ENCODE measurements at places on chromosomes 1 and 21.

GRCh38 chr1:119266858-119267257, 101.7 kb upstream of the HAO2 start:
- no peak for DNase-seq

- DNase-seq, result no peak
Observed at GRCh38 chr21:44820851-44821250, 3.0 kb upstream of the SUMO3 start.

GRCh38 chr1:35044431-35044830, 12.7 kb upstream of the ZMYM6 start:
- no peak for DNase-seq

DNA sequence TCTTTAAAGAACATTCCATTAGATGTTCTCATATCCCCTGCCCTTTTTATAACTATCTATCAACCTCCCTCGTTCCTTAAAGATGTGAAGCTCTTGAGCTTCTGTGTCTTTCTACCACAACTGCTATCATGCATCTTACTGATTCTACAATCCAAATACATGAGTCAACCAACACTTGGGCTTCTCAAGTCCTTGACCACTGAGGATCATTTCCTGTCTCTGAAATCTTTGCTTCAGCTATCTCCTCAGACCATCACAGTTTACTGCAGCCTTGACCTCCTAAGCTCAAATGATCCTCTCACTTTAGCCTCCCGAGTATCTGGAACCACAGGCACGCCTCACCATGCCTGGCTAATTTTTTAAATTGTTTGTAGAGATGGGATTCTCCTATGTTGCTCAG, 75.2 kb downstream of the FMO4 start:
- no peak for DNase-seq

GRCh38 chr21:32207406-32207716, 71.5 kb downstream of the MIS18A start:
- no peak for DNase-seq

DNA sequence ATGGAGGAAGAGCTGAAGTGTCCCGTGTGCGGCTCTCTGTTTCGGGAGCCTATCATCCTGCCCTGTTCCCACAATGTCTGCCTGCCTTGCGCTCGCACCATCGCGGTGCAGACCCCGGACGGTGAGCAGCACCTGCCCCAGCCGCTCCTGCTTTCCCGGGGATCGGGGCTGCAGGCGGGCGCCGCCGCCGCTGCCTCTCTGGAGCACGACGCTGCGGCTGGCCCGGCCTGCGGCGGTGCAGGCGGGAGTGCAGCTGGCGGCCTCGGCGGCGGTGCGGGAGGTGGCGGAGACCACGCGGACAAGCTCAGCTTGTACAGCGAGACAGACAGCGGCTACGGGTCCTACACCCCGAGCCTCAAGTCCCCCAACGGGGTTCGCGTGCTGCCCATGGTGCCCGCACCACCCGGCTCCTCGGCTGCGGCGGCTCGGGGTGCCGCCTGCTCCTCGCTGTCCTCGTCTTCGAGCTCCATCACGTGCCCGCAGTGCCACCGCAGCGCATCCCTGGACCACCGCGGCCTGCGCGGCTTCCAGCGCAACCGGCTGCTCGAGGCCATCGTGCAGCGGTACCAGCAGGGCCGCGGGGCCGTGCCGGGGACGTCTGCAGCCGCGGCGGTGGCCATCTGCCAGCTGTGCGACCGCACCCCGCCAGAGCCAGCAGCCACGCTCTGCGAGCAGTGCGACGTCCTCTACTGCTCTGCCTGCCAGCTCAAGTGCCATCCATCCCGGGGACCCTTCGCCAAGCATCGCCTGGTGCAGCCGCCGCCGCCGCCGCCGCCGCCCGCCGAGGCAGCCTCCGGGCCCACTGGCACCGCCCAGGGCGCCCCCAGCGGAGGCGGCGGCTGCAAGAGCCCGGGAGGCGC, 1.3 kb downstream of the TRIM67 start:
- no peak for DNase-seq

- DNase-seq, result no peak
Observed at GRCh38 chr1:167202049-167202448, 18.6 kb upstream of the POU2F1 start.

GRCh38 chr1:14240265-14240664, 358.2 kb upstream of the KAZN start:
- no peak for DNase-seq

DNA sequence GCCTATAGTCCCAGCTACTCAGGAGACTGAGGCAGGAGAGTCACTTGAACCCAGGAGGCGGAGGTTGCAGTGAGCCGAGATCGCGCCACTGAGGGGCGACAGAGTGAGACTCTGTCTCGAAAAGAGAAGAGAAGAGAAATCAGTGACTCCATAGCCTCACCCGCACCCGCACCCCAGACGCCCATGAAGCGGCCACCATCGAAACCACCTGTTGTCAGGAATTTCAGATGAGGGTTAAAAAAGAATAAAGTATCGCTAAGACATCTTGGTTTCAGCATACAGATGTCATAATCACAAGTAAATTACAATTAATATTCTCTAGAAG, 47.4 kb downstream of the NPHP4 start:
- DNase-seq, result no peak

- no peak for DNase-seq
Observed at GRCh38 chr1:2320006-2320405, 71.3 kb downstream of the MORN1 start.

Measured in activated naive CD4-positive, alpha-beta T cell treated with anti-CD3 and anti-CD28 coated beads, Interleukin-2, amount 50 U/mL, for 16 hours (primary cell).